ENCODE measurements at places on chromosomes 2 and 18.

DNA sequence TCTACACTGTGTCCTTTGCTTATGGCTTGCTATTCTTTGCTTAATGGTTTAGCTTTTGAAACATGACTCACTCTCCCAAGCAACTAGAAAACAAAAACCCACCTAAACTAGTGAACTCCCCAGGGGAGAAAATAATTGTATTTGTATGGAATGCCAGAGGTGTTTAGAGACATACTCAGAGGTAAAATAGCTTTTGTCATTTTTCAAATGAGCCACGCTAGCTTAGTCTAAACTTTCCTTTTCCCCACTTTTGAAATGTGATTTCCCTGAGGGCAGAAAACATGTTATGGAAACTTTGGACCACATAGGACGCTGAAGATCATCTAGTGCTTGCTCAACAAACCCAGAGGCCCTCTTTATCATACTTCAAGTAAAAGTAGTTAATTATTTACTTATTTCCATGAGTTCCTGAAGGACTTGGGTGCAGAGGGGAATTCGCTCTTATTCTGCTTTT lies 16.5 kb upstream of the CYTIP start:
- DNase-seq = no peak

- no peak for DNase-seq
Measured at GRCh38 chr2:148162871-148163270, 142.0 kb downstream of the MBD5 start.

- no peak for DNase-seq
Measured at GRCh38 chr18:48554610-48555400, 16.0 kb downstream of the CTIF start.

DNA sequence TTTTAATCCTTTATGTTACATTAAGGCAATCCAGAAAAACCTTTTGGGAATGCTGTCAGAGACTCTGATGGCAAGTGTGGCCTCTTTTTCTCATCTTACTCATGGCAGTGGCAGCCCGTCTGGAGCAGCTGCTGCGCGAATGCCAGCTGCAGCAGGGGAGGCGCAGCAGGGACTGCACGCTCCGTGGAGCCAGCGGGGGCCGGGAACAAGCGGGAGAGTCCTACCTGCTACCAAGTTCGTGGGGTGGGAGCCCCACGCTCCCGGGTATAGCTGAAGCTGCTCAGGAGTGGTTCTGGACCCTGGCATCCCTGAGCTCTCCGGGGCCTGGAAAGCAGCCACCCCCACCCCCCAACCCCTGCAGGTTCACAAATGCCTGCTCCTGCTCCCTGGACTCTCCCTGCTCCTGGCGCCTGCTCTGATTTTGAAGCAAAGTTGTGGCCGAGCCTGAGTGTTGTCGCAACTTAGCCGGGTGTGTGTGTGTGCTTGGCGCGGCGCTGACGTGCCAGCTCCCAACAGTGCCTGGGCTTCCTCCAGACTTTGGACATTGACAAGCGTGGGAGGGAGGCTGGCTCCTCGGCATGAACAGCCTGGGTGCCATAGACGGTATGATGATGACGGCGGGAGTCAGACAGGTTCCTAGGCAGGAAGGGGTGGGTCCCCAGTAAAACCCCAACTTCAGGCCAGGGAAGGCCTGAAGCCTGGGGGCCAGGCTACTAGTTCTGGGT lies 21.7 kb downstream of the TMX3 start:
- no peak for DNase-seq

GRCh38 chr2:227788561-227789018 lies 25.1 kb upstream of the CCL20 start:
- no peak for DNase-seq

GRCh38 chr2:120204945-120205670 lies 18.1 kb downstream of the TMEM185B start:
- no peak for DNase-seq

- DNase-seq = no peak
Measured at GRCh38 chr18:3209859-3210569, 9.8 kb downstream of the MYOM1 start.

GRCh38 chr2:239970004-239970623 lies 55.0 kb downstream of the NDUFA10 start:
- DNase-seq = no peak

GRCh38 chr2:189860161-189860560 lies 75.9 kb downstream of the PMS1 start:
- no peak for DNase-seq

GRCh38 chr2:216350214-216350791 lies 22.0 kb downstream of the MARCHF4 start:
- no peak for DNase-seq

DNA sequence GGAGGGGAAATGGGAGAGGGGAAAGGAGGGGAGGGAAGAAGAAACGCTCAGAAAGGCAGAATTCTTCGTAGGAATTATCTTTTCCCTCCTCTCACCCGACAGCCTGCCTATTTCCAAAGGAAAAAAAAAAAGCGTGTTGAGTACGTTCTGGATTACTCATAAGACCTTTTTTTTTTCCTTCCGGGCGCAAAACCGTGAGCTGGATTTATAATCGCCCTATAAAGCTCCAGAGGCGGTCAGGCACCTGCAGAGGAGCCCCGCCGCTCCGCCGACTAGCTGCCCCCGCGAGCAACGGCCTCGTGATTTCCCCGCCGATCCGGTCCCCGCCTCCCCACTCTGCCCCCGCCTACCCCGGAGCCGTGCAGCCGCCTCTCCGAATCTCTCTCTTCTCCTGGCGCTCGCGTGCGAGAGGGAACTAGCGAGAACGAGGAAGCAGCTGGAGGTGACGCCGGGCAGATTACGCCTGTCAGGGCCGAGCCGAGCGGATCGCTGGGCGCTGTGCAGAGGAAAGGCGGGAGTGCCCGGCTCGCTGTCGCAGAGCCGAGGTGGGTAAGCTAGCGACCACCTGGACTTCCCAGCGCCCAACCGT lies at the start of gene GAD1:
GAD1 (plus strand) TSS at position 384 of the 589 bp plus-strand sequence. CDS start 1,705 bp downstream, outside the sequence.
- no peak for DNase-seq

GRCh38 chr2:101076581-101076980 lies 74.5 kb downstream of the RPL31 start:
- DNase-seq = no peak

DNA sequence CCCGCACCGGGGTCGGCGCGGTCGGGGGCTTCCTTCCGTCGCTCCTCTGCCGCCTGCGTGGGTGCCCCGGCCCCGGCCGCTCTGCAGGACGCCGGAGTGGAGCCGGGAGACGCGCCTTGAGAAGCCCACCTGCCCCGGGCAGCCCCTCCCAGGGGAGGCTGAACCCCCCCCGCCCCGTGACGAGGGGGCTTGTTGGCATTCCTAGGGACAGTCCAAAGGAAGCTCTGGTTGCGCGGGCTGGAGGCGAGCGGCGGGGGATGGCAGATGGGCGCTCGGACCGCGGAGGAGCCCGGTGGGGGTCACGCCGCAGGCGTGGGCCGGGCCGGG lies 133.5 kb upstream of the MGAT5 start:
- peak; percentile 32 for DNase-seq

- no peak for DNase-seq
Measured at GRCh38 chr2:97701851-97702465, 11.4 kb upstream of the ZAP70 start.

GRCh38 chr2:101153077-101153707 lies 2.0 kb upstream of the TBC1D8 start:
- no peak for DNase-seq

- no peak for DNase-seq
Measured at GRCh38 chr18:54052259-54052658, 172.2 kb downstream of the MBD2 start.

DNA sequence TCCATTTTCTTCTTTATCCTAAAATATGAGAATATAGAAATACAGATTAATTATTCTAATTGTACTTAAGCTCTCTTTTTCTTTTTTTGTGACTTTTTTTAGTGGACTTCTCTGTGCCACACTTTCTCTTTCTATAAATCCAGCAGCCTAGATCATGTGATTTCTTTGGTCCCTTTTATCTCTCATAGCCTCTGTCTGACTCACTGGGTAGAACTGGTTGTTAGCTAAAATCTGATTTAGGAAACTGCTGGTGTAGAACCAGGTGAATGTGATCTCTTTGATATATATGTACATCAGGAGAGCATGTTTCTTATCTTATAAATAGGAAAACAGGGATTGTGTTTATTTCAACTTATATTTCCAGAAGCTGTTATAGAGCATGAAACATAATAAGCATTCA lies 54.9 kb downstream of the VRK2 start:
- DNase-seq = no peak

- DNase-seq = peak; percentile 26
Measured at GRCh38 chr18:79578396-79579260, 101.0 kb upstream of the CTDP1 start.

DNA sequence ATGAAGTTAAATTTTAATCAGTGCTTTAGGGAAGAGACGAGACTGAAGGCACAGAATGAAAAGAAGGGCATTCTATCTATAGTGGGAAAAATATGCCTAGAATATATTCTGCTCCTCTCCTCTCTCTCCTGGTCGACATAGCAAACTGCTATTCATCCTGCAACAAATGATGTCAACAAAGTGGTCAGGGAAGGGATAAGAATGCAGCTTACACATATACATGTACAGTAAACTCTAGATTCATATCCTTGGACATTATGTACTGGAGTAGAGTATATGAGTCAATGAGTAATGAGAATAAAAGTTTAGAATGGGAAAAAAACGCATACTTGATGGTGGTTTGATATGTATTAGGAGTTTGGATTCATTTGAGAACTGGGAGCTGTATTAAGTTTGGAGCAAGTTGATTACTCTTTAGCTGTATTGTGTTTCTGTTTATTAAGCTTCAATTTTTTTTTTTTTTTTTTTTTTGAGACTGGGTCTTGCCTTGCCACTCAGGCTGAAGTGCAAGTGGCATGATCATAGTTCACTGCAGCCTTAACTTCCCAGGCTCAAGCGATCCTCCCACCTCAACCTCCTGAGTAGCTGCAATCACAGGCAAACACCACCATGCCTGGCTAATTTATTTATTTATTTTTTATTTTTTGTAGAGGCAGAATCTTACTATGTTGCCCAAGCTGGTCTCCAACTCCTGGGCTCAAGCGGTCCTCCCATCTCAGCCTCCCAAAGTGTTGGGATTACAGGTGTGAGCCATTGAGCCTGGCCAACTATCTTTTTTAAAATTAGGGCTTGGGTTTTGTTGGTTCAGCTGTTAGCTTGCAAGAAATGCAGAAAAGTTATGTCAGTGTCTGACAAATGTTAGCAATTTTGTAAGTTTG lies 53.8 kb downstream of the STAT1 start:
- DNase-seq = no peak
